ENCODE measurements at places on chromosomes 16 and 17.

DNA sequence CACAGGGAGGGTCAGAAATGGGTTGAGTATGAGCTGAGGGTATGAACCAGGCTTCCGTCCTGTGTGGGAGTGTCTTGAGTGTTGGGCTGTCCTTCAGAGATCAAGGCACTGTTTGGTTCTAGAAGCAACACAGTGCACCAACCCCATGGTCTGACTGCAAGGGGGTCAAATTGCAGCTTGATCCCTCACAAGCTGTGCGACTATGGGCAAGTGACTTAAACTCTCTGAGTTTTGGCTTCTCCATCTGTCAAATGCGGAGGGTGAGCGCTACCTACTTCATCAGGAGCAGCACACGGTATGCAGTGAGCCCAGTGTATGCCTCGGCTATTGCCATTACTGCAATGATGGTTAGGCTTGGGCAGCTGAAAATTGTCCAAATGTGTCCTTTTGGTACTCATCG is 21.0 kb downstream of the SEC14L5 start:
- DNase-seq: no peak

- DNase-seq: no peak
Measured at GRCh38 chr16:55817236-55817912, 15.5 kb downstream of the CES1 start.

- DNase-seq: no peak
Measured at GRCh38 chr17:49553676-49554335, 21.9 kb upstream of the NXPH3 start.

GRCh38 chr16:65546353-65546791 is 424.5 kb upstream of the CDH11 start:
- DNase-seq: no peak

GRCh38 chr16:20336955-20337354 is 9.6 kb upstream of the GP2 start:
- DNase-seq: no peak

GRCh38 chr17:63925615-63926014 is 6.5 kb downstream of the CD79B start:
- DNase-seq: no peak

DNA sequence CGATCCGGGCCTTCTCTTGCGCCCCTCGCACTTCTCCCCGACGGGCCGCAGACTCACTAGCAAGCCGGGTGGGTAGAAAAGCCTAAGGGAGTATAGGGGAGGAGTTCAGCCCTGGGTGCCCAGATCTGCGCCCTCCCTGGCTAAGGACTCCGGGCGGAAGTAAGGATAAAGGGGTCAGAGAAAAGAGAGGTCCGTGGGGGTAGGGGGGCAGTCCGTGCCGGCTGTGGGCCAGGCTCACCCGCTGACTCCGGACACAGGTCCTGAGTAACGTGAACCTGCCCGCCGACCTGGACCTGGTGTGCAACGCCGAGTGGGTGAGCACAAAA is 1.8 kb downstream of the NAGS start:
- DNase-seq: no peak

DNA sequence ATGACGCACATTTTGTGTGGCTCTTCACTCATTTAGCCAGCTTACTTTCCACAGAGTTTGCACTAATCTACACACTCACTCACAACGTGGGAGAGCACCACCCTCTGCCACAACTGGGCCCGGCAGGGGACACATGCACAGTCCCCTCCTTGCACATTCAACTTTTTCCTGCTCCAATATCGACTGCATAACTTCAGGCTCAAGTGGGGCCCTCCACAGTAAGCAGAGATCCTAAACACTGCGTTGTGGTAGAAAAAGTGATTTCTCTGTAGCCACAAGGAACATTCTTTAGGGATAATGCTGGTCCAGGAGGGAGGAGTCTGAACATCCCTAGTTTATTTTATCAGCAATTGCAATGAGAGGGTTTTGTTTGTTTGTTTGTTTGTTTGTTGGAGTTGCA is 40.0 kb downstream of the MRPS23 start:
- no peak for DNase-seq

GRCh38 chr17:67520252-67520906 is 143.3 kb downstream of the PITPNC1 start:
- DNase-seq: no peak

DNA sequence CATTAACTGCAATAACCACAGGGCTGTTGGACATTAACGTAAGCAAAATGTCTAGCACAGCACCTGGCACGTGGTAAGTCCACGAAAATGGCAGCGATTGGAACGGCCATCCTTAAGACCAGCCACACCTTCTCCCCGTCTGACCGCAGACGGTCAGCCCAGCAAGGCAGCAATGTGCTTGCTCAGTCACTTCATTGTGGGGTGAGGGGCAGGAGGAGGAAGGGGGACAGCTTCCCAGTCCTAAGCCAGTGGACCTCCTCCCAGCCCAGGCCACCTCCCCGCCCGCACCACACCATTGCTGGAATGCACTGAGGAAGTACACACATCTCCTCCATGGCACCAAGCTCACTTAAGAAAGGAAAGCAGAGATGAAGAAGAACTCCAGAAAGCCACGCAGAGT is 8.6 kb upstream of the MYLK3 start:
- no peak for DNase-seq

GRCh38 chr17:8518326-8518725 is 82.6 kb downstream of the NDEL1 start:
- DNase-seq: no peak

DNA sequence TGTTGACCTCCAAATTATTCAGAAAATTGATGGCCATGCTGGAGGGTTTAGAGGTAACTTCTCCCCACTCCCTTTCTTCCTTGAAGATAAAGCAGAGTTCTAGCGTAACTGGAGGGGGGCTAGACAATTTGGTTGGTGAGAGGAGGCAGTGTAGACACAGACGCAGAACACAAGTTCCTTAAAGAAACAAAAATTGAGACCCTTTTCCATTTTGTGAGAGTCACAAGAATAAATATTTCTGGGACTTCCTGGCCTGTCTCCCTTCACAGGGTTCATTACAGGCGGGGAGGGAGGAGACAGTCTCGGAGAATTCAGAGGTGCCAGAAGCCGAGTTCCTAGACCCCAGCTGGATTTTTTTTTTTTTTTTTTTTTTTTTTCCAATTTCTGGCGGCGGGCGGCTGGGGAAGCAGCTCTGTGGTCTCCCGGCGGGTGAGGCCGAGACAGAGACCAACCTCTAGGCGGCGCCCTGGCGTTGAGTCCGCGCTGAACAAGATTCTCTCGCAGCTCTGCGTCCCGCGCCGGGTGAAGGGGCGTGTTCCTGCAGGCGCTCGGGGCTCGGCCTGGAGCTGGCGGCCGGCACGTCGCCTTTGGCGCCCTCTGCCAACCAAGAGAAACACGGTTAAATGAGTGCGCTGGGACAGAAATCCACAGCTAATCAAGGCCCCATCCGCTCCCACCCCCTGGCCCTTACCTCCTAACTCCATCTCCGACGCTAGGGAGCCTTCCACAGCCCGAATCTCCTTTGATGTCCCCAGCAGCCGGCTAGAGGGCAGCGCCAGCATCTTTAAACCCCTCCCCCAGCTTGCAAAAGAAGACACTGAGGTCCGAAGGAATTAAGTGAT is 10.2 kb upstream of the HOXB9 start:
- DNase-seq: no peak

Measured in D721Med (cell line).